Stimulated activated CD8-positive, alpha-beta memory T cell treated with anti-CD3 and anti-CD28 coated beads, Interleukin-7, amount 100 ng/mL, for 48 hours (primary cell): ENCODE measurements at places on chromosomes 2 and 18.

DNA sequence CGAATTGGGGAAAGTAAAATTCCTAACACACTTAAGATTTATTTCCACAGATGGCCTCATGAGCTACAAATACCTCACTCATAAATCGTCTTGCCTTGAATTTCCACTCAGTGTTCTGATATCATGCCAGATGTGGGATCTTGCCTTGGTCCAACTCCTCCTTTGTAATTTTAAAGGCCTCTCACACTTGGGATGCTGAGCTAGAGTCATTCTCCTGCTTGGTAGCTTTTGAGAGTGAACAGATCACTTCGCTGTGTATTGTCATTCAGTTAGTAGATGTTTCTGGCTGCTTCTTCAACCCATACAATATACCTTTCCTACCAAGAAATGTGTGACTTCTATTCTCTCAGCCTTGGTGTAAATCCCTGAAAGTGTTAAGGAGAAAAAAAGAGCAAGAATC, 309.2 kb downstream of the NRXN1 start:
- DNase-seq = no peak

DNA sequence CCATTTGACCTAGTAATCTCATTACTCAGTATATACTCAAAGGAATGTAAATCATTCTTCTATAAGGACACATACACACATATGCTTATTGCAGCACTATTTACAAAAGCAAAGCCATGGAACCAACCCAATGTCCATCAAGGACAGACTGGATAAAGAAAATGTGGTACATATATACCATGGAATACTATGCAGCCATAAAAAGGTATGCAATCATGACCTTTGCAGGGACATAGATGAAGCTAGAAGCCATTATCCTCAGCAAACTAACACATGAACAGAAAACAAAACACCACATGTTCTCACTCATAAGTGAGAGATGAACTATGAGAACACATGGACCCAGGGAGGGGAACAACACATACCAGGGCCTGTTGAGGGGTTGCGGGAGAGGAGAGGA, 214.5 kb downstream of the NBAS start:
- DNase-seq = no peak

GRCh38 chr18:46264255-46264654, 160.1 kb downstream of the HAUS1 start:
- no peak for DNase-seq

DNA sequence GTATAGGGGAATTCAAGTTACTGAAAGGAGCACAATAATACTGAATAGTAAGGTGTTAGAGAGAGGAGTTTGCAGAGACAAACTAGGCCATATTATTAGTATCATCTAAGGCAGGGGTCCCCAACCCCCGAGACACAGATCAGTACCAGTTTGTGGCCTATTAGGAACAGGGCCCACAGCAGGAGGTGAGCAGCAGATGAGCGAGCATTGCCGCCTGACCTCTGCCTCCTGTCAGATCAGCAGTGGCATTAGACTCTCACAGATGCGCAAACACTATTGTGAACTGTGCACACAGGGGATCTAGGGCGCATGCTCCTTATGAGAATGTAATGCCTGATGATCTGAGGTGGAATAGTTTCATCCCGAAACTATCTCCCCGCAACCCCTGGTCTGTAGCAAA, 41.8 kb upstream of the TMEM200C start:
- no peak for DNase-seq
